ENCODE measurements at places on chromosomes 6 and 20.

DNA sequence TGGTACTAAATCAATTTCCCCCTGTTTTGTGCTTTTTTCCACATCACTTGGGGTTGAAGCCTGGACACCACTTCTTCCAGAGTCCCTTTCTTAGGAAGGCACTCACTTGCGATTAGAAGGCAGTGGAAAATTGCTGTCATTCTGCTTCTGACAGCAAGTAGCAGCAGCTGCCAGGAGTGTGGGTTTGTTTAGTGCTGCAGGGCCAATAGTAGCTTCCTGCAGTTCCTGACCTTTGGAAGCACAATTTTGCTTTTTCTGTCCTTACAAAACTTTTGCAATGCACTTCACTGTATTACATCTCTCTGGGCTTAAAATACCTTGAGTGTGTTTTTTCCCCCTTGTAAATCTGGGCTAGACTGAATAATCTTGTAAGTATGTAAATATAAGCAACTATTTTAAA lies 12.5 kb upstream of the HLA-DRA start:
- no peak for DNase-seq

DNA sequence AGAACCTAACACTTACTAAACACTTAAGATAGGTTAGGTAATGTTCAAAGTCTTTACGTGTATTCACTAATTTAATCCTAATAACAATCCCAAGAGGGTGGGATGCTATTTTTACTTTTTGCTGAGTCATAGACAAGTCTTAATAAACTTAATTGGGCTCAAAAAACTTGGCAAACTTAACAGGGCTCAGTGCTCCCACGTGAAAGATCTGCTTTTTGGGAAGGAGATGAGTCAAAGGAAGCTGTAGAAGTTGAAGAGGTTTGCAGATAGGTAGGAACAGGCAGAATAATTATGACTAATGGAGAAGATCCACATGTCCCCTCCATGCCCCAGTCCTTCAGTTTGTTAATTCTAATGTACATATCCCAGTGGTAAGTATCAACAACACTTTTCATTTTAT lies 44.5 kb upstream of the STMND1 start:
- DNase-seq, result peak; percentile 70

DNA sequence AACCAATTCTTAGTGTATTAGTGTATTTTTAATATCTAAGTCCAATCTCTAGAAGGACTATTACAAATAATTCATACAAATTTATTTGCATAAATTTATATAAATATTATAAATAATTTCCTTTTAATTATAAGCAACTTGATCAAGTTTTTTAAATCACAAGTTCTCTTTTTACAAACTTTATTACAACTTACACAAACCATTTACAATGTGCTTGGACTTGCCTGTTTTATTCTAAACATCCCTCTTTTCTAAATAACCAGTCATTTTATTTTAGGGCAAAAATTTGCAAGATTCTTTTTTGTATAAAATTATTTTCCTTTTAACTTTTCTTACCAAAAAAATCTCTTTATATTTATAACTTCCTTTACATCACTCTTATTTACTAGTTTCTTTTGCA lies 83.5 kb upstream of the SYNCRIP start:
- peak; percentile 5 for DNase-seq

DNA sequence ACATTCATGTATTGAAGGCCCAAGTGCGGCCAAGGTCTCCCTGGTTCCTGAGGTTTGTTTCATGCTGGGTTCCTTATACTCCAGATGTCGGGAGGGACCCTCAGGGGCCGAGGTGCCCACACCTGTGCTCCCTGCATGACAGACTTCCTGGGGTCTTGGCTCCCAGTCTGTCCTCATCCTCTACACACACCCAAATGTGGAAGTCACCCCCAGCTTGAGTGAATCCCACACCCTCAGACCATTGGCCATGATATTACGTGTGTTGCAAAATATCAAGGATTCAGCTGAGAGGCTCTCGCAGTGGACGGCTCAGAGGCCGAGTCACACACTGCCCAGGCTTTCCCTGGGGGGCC lies 82.2 kb upstream of the DUSP22 start:
- DNase-seq, result no peak

DNA sequence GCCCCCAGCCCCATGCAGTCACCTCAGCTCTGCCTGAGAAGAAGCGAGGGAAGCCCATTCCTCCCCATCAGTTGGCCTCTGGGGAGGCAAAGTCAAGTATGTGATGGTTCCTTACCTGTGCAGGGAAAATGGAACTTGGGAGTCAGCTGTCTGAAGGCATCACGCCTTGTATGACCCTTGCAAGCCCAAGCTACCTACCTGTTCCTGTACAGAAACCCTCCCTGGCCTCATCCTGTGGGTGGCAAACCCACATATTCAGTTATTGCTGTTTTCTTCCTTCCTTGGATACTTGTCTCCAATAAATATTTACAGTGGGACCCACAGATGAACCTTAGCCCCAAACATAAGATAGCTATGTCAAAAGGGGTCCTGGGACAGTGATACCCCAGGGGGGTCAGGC lies 92.2 kb upstream of the MLN start:
- DNase-seq, result no peak

- peak; percentile 72 for DNase-seq
These were observed 1.6 kb downstream of the DSP start for GRCh38 chr6:7542874-7543624.

DNA sequence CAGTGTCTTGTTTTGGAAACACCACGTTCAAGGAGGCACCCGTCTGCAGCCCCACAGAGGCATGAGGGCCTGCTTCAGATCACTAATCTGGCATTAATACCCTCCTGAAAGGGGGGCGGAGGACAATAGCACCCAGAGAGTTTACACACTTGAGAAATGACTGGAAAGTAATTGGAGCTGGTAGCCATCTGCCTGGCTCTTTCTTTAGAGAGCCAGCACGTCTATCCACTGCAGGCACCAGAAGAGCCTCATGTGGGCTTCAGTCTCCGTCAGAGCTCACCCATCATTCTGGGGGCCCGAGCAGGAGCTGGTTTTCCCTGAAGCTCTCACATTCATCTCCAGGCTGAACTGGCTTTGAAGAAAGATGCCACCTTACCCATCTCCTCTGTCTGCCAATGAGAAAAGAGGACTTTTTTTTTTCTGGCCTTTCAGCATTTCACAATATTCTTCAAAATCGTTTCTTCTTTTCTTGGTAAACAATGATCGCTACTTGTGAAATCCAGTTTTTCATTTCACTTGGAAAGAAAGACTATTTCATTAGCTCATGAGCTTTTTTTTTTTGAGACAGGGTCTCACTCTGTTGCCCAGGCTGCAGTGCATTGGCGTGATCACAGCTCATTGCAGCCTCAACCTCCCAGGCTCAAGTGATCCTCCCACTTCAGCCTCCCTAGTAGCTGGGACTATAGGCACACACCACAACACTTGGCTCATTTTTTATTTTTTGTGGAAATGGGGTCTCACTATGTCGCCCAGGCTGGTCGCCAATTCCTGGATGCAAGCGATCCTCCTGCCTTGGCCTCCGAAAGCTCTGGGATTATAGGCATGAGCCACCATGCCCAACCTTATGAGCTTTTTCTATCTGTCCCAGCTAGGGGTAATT lies 124.7 kb upstream of the ZNF217 start:
- no peak for DNase-seq

- peak; percentile 6 for DNase-seq
These were observed 162.4 kb downstream of the ID4 start for GRCh38 chr6:19999319-20000191.

- no peak for DNase-seq
These were observed 471 bp upstream of the KCNQ2 start for GRCh38 chr20:63472862-63473390.

GRCh38 chr20:20241976-20242375 lies 125.9 kb upstream of the INSM1 start:
- DNase-seq, result no peak

GRCh38 chr6:15709651-15710269 lies 46.9 kb upstream of the DTNBP1 start:
- DNase-seq, result no peak

- no peak for DNase-seq
These were observed 171.0 kb upstream of the CITED2 start for GRCh38 chr6:139545206-139546105.

GRCh38 chr6:18099511-18099910 lies 23.0 kb downstream of the NHLRC1 start:
- DNase-seq, result no peak

GRCh38 chr6:25254671-25255070 lies 24.5 kb upstream of the CARMIL1 start:
- DNase-seq, result peak; percentile 3

- peak; percentile 81 for DNase-seq
These were observed 3.3 kb upstream of the RAET1G start for GRCh38 chr6:149925974-149926777.

GRCh38 chr20:2749951-2750490 lies 50.4 kb downstream of the CPXM1 start:
- no peak for DNase-seq

- no peak for DNase-seq
These were observed 7.6 kb downstream of the HLA-DOB start for GRCh38 chr6:32809171-32809570.

DNA sequence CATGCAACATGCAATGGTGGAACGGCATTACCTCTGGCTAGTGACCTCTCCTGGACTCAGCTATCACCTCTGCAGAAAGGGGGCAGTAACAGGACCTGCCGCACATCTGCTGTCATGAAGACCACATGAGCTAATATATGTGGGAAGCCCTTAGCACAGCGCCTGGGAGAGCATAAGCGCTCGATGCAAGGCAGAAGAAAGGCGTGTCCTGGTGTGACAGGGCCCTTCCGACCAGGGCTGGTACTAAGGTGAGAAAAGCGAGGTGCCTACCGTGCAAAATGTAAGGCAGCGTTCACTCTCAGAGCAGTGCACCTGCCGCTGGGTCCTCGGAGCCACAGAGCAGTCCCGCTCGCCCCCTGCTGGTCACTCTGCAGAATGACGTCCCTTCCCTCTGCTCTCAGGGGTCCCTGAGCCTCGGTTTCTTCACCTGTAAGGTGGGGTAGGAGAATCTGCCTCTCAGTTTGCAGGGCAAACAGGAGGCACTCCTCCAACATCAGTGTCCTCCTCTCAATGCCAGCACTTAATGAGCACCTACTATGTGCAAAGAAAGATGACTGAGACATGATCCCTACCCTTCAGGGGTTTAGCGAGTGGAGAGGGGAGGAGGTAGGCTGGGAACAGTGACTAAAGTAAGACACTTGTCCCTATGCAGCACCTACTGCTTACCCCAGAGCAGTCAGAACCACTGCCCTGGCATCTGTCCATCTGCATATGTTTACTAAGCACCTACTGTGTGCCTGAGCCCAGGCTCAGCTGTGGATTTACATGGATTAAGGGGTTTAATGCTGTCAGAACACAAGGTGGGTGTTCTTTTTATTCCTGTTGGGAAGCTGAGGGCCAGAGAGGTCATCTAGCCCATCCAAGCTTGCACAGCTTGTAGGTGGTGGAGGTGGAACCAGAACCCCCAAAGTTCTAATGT lies 41.1 kb upstream of the PTGIS start:
- peak; percentile 27 for DNase-seq

DNA sequence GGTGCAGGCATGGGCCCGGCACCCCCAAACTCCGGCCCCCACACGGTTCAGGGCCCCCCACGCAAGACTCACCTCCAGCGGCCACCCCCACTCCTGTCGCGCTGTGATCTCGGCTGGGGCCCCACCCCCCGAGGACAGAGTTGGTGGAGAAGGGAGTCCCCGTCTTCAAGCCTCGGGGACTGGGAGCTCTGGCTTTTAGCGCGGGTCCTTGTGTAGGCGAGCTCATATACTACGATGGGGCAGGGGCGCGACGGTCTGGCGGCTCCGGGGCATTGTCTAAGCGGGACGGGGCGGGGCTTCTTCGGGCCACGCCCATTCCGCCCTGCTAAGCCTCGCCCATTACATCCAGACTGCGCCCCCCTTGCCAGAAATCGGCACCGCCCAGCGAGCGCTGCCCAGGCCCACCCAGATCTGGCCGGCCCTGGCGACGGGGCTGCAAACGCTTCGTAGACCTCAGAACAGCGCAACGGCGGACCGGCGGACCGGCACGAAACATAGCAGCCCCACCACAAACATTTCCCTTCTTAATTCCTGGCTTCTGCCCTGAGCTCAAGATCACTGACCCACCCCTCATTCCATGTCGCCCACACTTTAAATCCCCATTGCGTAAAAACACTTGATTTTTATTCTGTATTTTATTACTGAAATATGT lies 1.0 kb upstream of the DDAH2 start:
- peak; percentile 90 for DNase-seq

DNA sequence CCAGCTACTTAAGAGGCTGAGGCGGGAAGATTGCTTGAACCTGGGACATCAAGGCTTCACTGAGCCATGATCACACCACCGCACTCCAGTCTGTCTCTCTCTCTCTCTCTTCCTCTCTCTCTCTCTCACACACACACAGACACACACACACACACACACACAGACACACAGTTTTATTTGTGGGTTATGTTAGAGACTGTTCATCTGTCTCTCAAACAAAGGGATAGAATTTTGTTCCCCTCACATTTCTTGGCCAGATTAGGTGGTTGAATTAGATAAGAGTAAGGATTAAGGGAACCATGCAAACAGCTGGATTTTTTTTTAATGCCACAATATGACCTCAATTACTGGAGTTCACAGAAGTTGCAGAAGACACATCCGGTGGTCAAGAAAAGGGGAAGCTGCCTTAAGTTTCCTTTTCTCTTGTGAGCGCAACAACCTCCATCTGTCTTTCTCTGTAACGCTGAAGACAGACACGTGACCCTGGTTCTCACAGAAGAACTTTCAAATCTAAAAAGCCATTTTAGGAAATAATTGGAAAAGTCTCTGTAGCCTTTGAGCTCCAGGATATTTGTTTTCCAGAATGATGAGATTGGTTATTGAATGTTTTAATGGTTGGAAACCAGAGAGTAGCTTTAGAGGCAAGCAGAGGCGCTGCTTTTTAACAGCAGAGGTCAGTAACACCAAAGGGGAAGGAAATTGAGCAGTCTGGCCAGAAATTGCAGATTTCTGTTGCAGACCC lies 32.9 kb upstream of the LGSN start:
- peak; percentile 40 for DNase-seq

- peak; percentile 89 for DNase-seq
These were observed at the start of gene NFKBIE for GRCh38 chr6:44265007-44265721. Gene NFKBIE (minus strand): TSS chr6:44265551. CDS start chr6:44265346, 205 bp downstream.

- no peak for DNase-seq
These were observed 5.8 kb upstream of the SLC44A4 start for GRCh38 chr6:31884528-31885035.

- no peak for DNase-seq
These were observed 35.2 kb downstream of the JPH2 start for GRCh38 chr20:44151621-44152416.

- DNase-seq, result no peak
These were observed 121.7 kb upstream of the MARCKS start for GRCh38 chr6:113735491-113735890.

Measured in fibroblast of skin of right biceps (primary cell).